Memory B cell (primary cell): ENCODE measurements at places on chromosomes 16 and 17.

- DNase-seq = no peak
These were observed 22.2 kb downstream of the MARVELD3 start for GRCh38 chr16:71648162-71648561.

- peak; percentile 16 for DNase-seq
These were observed 942 bp downstream of the LDAF1 start for GRCh38 chr16:21159281-21159951.

DNA sequence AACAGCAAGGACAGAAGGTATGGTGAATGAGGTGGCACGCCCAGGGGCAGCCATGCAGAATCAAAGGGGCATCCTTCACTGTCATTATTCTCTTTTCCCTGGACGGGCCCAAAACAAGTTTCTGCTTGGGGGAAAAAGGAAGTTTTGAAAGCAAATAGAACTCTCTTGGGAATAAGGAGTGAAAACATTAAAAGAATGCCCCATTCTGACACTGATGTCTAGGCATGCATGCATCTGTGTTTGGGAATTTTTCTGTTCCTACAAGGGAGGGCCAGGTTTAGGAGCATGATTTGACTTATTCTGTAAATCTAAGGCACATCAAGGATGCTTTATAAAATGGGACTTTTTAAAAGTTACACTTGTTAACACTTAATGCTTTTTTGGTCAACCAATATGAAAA is 34.3 kb upstream of the SLC12A3 start:
- no peak for DNase-seq

DNA sequence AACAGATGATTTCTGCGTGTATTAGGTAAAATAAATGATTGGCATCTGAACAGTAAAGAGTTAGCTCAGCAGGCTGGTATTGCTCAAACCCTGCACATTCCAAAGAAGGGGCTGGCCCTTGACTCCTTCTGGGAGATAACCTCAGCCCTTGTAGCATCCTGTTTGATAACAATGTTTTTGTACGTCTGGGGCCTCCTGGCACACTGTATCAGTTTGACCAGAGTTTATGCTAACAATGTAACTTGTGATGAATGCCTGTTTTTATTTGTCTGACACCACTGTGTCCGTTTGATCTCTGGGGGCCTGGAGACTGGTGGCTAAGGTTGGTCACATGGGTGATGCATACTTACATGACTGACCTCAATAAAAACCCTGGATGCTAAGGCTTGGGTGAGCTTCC is 43.8 kb upstream of the NDRG4 start:
- DNase-seq = no peak

DNA sequence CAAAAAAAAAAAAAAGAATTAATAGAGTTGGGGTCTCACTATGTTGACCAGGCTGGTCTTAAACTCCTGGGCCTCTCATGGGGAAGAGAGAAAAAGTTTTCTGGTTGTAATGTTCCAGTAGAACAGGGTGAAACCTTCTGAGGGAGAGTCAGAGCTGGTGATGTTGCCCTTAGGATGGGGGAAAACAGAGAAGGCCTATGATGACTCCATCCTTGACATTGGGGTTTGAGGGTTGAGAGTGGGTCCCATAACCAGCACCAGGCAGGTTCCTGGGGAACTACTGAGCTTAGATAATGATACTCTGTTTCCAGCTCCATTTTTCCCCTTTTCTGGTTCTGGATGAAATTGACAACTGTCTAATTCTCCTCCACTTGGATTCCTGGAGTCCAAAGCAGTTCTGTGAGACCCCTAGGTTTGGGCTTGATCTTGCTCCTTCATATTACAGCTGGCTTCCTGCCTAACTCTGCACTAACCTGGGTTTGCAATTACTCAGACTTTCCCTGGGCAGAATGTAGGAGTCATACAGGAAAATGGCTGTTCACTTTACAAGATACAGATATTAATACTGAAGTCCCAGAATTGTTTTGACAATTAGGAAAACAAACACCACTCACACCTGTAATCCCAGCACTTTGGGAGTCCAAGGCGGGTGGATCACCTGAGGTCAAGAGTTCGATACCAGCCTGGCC is 62.8 kb upstream of the B4GALNT2 start:
- DNase-seq = no peak

DNA sequence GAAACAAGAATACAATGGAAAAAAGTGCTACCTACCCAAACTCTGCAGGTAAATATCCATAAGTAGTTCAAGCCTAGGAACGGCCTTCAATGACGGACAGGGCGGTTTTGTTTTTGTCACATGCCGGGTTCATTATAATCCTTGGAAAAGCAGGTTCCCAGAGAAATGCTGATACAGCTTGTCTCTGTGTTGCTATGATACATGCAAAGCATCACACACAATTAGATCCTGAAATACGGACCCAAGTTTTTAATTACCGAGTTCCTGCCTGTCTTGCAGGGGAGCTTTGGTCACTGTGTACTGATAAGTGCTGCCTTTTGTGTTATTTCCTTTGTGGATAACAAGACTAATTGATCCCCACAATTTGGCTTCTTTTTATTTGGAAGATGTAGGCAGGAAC is 217.4 kb downstream of the HAPSTR1 start:
- no peak for DNase-seq

DNA sequence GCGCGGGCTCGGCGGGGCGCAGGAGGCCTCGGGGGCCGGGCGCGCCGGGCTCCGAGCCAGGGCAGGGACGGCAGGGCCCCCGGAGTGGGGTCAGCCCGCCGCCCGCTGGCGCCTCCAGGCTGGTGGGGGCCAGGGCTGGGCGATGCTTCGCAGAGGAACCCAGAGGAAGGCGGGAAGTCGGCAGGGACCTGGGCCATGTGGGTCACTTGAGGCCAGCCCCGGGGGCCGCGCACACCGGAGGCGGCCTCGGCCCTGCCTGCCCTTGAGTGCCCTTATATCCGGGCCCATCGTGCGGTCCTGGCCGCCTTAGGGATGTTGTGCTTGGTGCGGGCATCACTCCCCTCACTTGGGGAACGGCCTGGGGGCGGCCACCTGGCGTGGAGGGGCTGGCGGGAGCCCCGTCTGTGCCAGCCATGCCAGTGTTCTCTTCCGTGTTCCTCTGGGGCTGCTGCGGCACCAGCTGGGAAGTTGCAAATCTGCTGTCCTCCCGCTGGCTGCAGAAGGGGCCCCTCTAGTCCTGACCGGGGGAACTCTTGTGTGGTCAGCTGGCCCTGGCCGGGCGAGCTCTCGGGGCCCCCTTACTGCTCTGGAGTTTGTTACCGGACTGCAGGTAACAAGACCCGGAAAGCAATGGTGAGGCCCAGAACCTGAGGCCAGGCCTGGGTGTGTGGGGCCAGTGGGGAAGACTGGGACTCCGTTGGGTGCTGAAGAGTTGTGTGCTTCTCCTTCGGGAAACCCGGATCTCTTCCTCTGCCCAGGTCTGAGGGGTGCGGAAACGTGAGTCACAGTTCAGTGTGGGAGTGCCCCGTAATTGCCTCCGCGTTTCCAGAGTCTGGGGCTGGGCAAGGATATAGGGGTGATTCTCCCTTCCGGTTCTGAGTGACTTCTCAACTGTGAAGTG is 849 bp downstream of the CAPN15 start:
- DNase-seq = peak; percentile 47

DNA sequence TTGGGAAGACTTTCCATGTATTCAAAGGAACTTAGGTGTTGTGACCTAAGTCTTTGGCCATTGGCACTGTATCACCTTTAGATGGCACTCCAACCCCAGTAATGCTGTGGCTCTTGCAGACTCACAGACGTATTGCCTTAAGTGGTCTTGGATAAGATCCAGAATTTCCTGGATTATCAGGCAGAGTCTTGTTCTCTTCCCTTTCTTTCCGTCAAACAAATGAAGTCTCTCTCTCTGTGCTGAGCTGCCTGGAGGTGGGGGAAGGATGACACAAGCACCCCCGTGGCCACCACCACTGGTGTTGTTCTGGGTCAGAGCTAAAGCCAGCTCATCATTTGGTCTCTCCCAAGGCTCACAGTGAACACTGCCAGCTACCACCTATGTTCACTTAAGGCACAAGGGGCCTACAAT is 789.9 kb upstream of the KIF2B start:
- DNase-seq = no peak

DNA sequence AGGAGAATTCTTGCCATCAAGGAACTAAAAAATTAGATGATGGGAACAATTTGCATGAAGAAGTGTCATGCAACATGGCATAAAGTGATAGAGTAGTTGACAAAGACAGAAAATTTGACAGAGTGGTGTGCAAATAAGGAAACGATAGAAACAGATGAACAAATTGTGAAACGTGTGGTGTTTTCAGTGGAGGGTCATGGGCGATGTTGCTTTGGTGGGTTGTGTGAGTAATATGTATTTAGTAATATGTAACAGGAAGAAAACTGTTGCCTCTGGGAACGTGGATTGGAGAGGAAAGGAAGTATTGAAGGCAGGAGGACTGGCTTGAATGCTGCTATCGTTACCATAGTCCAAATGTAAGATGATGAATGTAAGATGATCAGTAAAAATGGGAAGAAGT is 3.6 kb downstream of the COX10 start:
- no peak for DNase-seq

- DNase-seq = no peak
These were observed 21.1 kb upstream of the TFAP4 start for GRCh38 chr16:4293822-4294457.

GRCh38 chr16:51276336-51276735 is 125.3 kb upstream of the SALL1 start:
- no peak for DNase-seq

DNA sequence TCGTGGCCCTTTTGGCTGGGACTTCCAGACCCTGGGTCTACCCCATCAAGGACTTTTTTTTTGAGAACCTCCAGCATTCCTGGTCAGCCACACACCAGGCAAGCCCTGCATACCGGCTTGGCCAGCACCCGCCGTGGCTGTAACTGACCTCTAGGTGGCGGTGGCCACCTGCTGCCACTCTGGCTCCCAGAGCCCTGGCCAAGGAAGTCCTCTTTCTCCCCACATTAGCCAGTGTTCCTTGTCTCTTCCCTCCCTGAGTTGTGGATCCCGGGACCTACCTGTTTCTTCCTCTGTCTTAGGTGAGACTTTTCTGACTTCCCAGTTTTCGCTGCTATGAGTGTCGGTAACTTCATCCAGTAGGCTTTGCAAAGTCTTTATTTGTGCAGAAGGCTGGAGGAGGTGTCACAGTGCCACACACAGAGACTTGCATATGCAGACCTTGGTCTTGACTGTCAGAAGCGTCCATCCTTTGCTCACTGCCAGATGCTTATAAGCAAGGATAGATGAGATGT is 348.3 kb downstream of the CPPED1 start:
- DNase-seq = peak; percentile 28
